ENCODE measurements at places on chromosomes 5 and 9.

DNA sequence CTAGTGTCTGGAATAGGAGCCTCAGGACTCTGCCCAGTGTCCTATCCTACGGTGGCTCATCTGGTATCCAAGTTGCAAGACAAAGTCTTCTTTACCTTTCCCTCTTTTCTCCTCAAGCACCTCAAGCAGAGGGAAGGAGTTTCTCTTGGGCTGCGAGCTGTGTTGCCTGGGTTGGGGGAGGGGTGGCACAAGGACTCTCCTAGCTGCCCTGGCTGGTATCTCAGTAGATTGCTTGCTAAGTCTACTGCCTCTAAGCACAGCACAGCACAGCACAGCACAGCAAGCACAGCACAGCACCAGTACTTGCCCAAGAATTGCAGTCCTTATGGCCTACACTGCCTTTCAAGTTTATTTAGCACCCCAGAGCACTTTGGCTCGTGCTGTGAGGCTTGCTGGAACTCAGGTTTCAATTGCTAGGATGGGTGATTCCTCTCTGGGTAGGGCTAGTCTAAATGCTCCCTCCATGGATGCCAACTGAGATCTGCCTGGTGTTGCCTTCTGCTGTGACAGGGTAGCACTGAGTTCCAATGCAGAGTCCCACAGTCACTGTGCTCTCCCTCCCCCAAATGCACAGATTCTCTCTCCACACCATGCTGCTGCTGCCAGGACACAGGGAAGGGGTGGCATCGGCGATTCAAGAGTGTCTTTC, 213.1 kb upstream of the POU5F2 start:
- no peak for DNase-seq

DNA sequence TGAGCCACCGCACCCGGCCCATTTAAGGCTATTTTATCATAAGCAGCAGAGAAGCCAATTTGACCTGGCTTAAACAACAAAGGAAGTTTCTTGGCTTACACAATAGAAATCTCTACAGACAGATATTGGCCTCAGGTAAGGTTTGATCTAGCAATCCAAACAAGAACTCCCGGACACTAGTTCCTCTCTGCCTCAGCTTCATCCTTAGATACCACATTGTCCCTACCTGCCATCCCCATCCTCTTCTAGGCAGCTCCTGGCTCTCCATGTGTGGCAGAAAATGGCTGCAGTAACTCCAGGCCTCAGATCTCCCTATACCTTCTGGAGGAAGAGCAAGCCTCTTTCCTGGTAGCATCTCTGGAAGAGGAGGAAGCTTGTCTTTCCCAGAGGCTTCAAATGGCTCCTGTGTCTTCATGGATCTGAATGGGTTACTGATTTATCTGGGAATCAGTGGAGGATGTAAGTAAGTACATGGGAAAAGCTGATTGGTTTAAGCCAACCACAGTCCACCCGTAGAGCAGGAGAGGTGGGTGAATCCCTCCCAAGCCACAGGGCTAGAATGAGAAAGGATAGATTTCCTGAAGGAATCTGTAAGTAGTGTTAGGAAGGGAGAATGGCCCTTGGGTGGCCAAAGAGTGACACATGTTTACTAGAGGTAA, 26.7 kb upstream of the AOPEP start:
- DNase-seq: no peak

- DNase-seq: no peak
These were observed 56.0 kb upstream of the PTGER4 start for GRCh38 chr5:40623480-40624420.

GRCh38 chr5:63700241-63700640, 262.0 kb downstream of the HTR1A start:
- DNase-seq: no peak

DNA sequence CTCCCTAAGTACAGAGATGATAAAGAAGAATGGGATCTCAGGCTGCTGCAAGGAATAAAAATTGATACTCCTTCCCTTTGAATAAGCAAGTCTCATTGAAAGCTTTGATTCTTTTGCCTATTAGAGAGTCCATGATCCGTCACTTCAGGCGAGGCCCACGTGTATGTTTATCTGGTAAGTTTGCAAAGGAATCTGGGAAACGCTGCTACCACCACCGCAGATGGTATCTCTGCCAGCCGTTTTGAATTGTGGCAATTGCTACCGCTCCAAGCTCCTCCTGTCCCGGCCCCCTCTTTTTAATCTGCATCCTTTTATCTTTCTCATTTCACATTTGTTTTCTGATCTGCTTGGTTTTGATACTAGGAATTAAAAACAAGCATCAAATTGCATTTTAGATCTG, 42.9 kb upstream of the GRIA1 start:
- DNase-seq: no peak

DNA sequence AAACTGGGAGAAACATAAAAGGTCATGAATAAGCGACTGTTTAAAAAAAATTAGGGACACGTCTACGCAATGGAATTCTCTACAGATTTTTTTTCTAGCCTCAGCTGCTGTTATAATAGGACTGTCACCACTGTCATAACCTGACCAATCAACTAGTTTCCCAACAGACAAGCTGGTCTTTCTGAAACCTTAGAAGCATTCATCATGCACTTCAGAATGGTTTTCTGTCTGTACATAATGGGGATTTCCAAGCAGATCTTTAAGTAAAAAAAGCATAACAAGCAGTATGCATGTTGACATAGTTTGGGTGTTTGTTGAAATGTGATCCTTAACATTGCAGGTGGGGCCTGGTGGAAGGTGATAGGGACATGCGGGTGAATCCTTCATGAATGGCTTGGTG, 58.3 kb upstream of the SEMA6A start:
- no peak for DNase-seq

DNA sequence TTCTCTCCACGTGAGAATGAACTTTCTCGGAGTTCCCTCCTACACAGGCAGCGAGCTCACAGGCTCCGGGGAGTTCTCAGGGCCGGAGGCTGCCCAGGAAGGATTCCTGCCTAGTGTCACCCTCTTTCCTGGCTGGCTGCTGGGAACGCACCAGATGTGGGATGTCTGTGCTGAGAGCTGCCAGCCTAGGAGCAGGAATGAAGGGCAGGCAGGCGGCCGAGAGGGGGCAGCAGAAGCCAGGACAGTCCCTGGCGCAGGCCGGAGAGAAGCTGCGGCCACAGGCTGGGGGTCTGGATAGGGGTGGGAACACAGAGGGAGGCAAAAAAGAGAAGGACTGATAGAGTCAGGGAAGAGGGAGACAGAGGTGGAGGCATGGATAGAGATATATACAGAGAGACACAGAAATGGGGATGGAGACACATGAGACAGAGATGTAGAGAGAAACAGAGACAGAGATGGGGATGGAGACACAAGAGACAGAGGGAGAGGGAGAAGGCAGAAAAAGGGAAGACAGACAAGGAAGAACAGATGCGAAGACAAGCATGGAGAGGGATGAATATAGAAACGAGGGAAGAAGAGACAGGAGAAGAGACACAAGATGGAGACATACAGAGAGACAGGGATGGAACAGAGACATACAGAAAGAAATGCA, 25.3 kb upstream of the ENHO start:
- peak; percentile 85 for DNase-seq

DNA sequence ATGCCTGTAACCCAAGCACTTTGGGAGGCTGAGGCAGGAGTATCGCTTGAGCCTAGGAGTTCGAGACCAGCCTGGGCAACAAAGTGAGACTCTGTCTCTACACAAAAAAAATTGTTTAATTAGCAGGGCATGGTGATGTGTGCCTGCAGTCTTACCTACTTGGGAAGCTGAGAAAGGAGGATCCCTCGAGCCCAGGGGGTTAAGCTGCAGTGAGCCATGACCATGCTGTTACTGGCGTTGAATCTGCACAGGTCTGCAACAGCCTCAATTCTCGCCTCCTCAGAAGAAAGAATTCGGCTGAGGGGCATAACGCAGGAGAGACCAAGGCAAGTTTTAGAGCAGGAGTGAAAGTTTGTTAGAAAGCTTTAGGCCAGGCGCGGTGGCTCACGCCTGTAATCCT, 18.0 kb downstream of the CCT5 start:
- DNase-seq: no peak

- DNase-seq: no peak
These were observed 539.2 kb downstream of the TLE1 start for GRCh38 chr9:81150016-81150625.

DNA sequence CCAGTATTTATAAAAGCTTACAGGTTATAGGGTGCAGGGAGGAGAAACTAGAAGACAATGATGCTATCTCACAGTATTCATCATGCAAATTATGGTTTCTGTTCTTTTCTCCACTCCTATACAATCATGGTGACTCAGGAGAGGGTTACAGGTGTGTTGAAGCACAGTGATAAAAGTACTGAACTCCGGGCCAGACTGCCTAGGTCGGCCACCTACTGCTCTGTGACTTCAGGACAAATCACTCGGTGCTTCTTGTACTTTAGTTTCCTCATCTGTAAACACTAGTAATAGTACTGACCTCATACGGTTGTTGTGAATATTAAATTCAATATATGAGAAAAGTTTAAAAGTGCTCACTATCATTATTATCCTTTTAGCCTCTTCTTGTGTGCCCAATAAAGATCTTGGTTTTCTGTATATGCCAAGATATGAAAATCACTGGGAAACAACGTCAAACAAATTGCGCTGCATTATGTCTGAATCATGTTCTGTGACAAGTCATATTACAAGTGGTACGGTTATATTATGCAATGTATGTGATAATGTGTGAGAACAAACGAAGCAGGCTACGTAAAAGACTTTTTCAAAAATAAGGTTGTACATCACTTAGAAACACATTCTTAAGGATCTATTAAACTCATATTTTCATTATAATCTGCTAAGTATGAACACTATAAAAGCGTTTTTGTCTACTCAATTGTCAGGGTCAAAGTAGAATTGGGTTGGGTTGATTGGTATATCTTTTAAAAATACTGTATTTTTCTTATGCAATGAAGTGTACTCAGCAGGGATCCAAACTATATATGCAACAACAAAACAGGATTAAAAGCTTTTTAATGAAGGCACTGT, 153.3 kb downstream of the EFNA5 start:
- DNase-seq: no peak

- DNase-seq: no peak
These were observed 93.5 kb upstream of the NR3C1 start for GRCh38 chr5:143496943-143497342.

DNA sequence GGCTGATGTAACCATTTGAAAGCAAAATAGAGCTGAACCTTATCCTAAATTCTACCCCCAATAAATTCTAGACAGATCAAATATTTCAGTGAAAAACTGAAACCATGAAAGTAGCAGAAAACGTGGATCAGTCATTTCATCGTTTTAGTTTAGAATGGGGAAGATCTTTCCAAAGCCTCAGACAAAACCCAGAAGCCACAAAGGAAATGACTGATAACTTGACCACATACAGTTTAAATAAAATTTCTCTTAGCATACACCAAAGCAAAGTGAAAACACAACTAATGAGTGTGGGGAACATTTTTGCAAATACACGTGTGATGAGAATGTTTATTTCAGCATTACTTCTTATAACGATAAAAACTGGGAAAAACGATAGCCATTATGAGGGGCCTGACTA, 284.8 kb downstream of the ADGRV1 start:
- no peak for DNase-seq

GRCh38 chr5:154034944-154035343, 3.8 kb downstream of the FAM114A2 start:
- DNase-seq: no peak

DNA sequence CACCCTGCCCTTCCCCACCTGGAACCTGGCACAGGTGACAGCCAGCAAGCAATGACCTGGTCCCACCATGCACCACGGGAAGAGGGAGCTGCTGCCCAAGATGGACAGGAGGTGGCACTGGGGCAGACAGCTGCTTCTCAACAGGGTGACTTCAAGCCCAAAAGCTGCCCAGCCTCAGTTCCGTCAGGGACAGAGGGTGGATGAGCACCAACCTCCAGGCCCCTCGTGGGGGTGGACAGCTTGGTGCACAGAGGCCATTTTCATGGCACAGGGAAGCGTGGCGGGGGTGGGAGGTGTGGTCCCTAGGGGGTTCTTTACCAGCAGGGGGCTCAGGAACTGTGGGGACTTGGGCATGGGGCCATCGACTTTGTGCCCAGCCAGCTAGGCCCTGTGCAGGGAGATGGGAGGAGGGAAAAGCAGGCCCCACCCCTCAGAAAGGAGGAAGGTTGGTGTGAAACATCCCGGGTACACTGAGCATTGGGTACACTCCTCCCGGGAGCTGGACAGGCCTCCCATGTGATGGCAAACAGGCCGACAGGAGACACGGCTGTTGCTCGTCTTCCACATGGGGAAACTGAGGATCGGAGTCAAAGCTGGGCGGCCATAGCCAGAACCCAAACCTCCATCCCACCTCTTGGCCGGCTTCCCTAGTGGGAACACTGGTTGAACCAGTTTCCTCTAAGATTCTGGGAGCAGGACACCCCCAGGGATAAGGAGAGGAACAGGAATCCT, 1.9 kb downstream of the CEL start:
- DNase-seq: no peak

DNA sequence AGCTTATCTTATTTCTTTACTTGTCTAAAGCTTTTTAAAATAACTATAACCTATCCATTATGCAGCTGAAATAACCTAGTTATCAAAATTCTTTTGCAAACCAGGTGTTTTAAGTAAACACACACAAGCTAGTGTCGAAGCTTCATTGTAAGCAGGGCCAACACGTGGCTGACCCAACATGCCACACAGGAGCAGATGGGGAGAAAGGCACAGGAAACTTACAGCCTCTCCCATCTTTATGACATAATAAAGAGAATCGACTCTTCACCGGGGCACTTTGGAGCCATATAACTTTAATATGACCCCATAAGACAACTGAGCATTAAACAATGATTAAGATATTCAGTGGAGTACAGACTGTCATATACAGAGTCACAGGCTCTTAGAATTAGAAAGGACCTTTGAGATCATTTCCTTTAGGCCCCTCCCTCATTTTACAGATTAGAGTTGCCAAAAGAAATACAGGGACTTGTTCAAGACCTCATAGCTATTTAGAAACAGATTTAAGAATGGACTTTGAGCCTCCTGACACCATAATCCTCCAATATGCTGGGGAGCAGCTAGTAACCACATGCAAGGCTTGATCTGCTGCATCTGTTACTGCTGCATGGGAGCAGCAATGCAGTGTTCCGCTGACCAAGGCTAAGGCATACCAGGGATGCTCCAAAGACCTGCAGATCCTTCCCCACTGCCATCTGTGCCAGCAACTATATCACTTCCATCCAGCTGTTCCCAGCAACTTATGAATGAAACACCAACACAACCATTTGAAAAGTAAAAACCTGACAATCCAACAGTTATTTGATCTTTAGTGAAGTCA, 75.4 kb downstream of the RASEF start:
- no peak for DNase-seq

DNA sequence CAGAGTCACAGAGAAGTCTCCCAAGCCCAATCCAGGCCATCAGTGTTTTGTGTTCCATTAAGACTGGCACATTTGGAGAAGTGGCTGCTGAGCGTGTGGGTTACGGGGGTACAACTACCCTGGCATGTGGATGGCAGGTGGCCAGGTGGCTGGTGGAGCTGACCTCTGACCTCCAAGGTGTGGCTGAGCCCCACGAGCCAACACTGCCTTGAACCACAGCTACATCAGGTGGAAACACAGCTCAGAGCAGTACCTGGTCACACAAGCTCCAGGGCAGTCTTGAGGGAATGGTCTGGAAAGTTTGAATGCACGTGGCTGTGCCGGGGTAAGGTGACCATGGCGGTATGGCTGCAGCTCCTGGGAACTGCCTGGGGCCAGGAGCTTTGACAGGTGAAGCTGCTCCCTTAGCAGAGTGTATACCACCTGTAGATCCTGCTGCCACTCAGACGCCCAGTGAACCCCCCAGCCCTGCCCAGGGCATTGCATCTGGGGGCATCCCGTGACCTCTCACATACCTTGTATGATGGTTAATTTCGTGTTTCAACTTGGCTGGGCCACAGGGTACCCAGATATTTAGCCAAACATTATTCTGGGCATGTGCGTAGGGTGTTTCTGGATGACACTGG, 207.9 kb downstream of the GADD45G start:
- no peak for DNase-seq

GRCh38 chr9:102032614-102033013, 294.2 kb upstream of the GRIN3A start:
- DNase-seq: no peak

Data from suprapubic skin (tissue), 4 donors.